ENCODE measurements at places on chromosomes 1 and 21. TPM values are rescaled to one million over a fixed set of nuclear protein-coding genes. Genes with fewer than 3 reads are reported as not detected.

Gene ANGPTL1
- not detected for total RNA-seq

GRCh38 chr1:164263540-164263939 lies 295.4 kb upstream of the PBX1 start:
- no peak for DNase-seq

Gene A3GALT2
- not detected for total RNA-seq

DNA sequence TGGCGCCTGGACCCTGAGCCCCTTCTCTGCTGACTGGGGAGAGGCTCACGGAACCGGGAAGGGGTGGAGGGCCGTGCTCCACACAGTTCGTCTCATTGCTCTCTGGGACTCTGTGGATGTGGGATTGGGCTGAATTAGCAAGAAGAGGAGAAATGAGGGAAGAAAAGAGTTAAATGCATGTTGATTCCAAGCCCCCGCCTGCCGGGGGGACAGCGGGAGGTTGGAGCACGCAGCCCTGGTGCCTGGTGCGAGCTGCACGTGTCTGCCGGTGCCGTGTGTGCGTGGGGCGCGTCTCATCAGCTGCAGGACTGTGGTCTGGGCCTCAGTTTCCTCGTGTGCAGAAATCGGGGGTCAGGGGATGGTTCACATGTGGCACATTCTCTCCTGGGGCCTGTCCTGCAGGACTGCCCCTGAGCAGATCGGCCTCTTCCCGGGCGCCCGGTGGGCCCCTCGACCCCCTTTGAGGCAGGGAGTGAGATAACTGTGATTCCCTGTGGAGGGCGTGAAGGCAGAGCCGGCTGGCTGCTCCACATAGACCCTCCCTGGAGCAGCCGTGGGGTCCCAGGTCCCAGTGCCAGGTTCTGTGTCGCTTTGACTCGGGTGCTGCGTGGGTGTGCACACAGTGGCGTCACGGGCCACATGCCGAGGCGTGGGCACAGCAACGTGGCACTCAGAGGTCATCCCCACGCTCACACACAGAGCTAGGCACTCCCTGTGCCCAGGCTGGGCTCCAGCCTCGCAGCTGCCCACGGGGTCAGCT lies 11.4 kb downstream of the SAMD11 start:
- DNase-seq, result no peak

DNA sequence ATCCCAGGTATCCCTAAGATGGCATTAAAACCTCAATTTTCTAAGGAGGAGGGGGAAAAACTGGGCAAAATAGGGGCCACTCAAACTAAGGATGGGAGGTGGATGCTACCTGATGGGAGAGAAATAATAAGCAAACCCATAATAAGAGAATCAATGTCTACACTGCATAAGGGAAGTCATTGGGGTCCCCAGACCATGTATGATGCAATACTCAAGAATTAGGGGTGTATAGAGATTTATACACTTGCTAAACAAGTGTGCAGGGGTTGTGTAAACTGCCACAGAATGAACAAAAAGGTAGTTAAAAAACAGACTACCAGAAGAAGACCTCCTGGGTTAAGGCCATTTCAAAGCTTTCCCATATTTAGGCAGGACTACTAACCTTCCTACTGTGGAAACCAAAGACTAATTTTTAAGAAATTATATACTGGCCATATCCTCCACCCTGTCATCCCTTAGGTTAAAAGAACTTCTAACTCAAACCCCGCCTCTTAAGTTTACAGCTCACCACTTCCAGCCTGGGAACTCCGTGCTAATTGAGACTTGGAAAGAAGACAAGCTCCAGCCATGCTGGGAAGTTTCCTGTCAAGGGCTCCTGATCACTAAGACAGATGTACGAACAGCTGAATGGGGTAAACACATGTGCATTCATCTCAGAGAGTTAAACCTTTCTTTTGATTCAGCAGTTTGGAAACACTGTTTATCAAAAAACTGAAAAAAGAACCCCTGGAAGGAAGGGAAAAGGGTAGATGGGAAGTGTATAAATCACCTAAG lies 64.4 kb upstream of the TLR5 start:
- DNase-seq, result no peak

Measured in dermis blood vessel endothelial cell (primary cell).